SK-N-SH treated with all-trans-retinoic acid at 6 μM for 48 hours (cell line): ENCODE measurements at places on chromosomes 12 and 14.
A peak's percentile ranks its signal among the peaks of the same experiment; 100 is the strongest.

GRCh38 chr14:86961106-86961716 lies 1031.8 kb downstream of the GALC start:
- no peak for ATAC-seq

GRCh38 chr14:95522116-95522515 lies 5.7 kb upstream of the SYNE3 start:
- ATAC-seq: no peak

- no peak for ATAC-seq
These were observed 3.0 kb downstream of the LGR5 start for GRCh38 chr12:71442567-71442931.

- peak; percentile 56 for ATAC-seq
These were observed at the start of gene HVCN1 for GRCh38 chr12:110688446-110689280. HVCN1 (minus strand) TSS chr12:110689115; CDS start chr12:110683245, 5,870 bp downstream.

GRCh38 chr12:5650829-5651461 lies 219.0 kb downstream of the NTF3 start:
- ATAC-seq: no peak

GRCh38 chr12:67288561-67288960 lies 19.4 kb downstream of the CAND1 start:
- no peak for ATAC-seq

DNA sequence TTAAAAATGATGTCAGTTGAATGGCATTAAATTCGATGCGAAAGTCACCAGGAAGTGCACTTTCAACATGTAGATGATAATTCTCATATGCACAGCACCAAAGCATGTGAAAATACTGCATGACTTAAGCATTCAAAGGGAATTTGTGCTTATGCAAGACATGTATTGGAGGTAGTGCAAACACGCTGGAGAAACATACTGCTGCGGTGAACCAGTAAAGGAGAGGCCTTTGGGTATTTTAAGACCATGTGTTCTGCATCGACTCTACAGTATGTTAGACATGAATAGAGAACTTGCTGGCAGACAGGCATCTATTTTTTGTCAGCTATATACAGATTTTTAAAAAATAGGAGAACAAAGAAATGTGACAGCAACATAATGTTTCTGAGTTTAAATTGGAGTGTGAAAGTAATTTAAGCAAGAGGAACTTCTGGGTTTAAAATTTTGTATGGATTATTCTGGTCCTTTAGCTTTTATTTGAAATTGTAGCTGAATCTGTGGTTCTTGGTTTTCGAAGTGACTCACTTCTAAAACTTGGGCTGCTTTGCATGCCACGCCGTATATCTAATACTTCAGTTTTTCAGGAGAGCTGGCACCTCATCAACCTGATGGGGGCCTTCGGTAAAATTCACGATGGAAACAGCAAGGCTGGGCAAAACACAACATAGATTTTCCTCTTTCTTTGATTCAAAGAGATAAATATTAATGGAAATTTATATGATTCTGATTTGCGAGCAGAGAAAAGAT lies 408.7 kb downstream of the APAF1 start:
- ATAC-seq: peak; percentile 54; the same call in 1 of the 3 replicates

- ATAC-seq: peak; percentile 49
These were observed 840 bp downstream of the SIX4 start for GRCh38 chr14:60723116-60723906.

- ATAC-seq: no peak
These were observed 18.5 kb downstream of the KRT7 start for GRCh38 chr12:52251367-52252051.

GRCh38 chr12:16499611-16500010 lies 106.4 kb downstream of the LMO3 start:
- ATAC-seq: no peak
